ENCODE measurements at places on chromosomes 4 and X.

GRCh38 chrX:101957174-101957573 lies 25.3 kb upstream of the ZMAT1 start:
- DNase-seq: no peak

GRCh38 chrX:37745354-37745753 lies 34.5 kb upstream of the CYBB start:
- DNase-seq: peak; percentile 85

GRCh38 chrX:40423299-40423698 lies 157.5 kb upstream of the ATP6AP2 start:
- no peak for DNase-seq

GRCh38 chr4:125313497-125313896 lies 1.3 kb upstream of the FAT4 start:
- peak; percentile 80 for DNase-seq

- no peak for DNase-seq
Observed at GRCh38 chr4:41133454-41134018, 80.8 kb downstream of the APBB2 start.

GRCh38 chr4:170428929-170429328 lies 339.2 kb upstream of the AADAT start:
- DNase-seq: no peak

- peak; percentile 59 for DNase-seq
Observed at GRCh38 chr4:153649572-153649991, 34.5 kb upstream of the TLR2 start.

GRCh38 chr4:37689353-37690095 lies 3.3 kb upstream of the RELL1 start:
- no peak for DNase-seq

- no peak for DNase-seq
Observed at GRCh38 chr4:78360466-78360865, 191.1 kb upstream of the ANXA3 start.

DNA sequence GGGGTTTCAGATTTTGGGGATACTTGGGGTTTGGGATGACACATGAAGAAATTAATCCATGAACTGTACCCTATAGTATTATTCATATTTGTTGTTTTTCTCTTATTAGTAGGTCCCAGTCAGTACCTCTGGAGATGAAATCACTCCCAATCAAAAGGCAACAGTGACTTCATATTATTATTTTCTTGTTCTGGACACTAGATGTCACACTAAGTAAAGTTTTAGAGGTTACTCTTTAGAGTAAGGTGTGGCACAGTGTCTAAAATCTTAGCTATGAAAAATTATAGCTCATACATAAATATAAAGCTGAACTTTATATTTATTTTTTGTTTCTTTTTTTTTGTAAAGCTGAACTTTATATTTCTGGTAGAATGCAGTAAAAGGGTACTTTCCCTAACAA lies 35.1 kb downstream of the FAM114A1 start:
- peak; percentile 72 for DNase-seq

DNA sequence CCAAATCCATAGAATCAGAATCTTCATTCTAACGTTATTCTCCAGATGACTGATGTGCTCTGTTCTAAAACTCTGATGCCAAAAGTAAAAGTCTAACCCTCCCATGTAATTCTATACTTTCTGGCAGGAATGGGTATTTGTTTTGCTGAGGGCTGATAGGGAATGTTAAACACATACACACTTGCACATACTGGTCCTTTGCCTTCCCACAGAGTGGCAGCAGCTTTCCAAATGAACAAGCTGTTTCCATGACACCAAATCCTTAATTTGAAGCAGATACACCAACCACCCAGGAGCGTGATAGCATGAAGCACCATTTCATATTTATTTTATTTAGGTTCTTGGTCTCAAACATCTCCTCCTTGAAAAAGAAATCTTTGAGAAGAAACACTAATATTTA lies 155.5 kb upstream of the PRDX4 start:
- no peak for DNase-seq

DNA sequence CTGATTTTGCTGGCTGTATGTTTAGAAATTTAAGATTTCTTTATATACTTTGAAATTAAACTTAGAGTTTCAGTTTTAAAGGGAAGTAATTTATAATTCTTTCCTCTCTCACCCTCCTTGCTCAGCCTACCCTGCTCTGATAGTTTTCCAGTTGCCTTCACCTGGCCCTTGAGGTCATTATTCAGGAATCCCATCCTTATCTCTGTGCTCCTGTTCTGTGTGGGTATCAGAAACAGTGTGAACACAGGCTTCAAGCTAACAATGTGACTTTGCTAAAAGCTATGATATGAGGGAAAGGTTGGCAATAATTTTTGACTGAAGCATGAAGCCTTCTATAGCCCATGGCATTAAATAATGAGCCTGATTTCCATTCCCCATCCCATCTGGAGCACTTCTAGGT lies 128.1 kb downstream of the MID1 start:
- no peak for DNase-seq

DNA sequence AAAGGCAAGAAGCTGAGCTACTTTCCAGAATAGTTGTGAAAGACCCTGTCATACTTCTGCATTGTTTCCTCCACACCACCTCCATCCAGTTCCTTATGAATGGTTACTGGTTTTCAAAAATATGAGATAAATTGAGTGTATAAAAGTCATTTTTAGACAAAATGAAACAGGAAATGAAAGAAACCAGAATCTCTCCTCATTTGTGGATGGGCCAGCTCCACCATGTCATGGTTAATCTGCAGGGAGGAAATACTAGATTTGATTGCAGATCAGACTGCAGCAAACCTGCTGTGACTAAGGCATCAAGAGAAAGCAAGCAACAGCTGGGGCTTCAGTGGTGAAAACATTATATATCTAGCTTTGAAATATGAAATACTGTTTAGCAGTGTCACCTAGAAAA lies 23.8 kb downstream of the F9 start:
- DNase-seq: peak; percentile 42

GRCh38 chr4:139756391-139757180 lies 91.0 kb downstream of the MGST2 start:
- no peak for DNase-seq

DNA sequence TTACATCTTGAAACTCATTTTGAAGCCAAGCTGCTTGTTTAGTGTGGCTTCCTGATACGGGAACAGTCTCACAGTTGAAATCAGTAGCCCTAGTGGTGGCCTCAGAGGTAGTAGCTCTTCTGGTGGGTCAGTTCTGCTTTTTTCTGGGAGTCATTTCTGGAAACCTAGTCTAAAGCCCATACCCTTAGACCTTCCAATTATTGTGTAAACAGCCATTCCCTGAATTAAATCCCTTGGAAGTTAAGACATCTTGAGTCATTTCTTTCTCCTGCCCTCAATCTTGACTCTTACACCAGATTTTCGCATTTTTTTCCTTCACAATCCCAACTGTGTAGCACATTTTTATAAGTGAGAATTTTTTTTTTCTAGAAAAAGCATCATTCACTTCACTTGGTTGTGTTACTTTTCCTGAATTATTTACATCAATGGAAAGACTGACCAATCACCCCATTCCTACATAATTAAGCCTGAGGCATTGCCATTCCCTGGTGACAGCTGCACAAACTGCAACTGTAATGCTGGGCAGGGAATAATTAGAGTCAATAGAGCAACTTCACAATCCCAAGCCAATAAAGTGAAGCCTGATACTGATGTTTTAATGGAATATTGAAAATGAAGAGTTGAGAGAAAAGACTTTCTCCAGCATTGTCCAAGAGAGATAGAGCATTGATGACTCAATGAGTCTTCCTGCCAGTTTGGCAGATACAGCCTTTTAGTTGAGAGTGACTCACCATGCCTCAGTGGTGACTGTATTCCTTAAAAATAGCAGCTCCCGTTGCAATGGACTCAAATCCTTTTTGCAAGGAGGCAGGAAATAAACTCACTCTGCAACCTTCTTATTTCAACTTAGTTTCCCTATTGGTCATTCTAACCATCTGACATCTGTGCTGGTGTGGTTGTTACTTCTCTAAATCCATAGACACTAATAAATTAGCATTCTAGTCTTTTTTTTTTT lies 13.0 kb upstream of the SEPSECS start:
- no peak for DNase-seq
